ENCODE measurements at places on chromosomes 6 and 20.

- no peak for DNase-seq
These were observed 3.0 kb downstream of the TSHZ2 start for GRCh38 chr20:52975029-52975732.

DNA sequence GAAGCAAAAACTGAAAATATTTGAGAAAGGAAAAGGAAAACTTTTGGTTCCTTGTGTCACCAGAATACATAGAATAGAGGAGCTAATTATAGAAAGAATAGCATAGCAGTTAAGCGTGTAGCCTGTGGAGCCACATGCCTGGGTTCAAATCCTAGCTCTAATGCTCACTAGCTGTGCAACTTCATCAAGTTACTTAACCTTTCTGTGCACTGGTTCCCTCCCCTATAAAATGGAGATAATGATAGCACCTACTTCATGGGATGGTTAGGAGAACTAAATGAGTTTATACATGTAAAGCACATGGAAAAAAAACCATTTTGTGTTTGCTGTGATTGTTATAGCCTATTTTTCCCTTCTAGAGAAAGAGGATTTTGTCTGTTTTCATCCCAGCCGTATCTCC, 24.5 kb upstream of the RNGTT start:
- no peak for DNase-seq

- DNase-seq: no peak
These were observed 1.7 kb upstream of the SIGLEC1 start for GRCh38 chr20:3714092-3714491.

- no peak for DNase-seq
These were observed 306.4 kb downstream of the CD83 start for GRCh38 chr6:14423955-14424354.

- no peak for DNase-seq
These were observed 85.2 kb downstream of the MDGA1 start for GRCh38 chr6:37612475-37612874.

DNA sequence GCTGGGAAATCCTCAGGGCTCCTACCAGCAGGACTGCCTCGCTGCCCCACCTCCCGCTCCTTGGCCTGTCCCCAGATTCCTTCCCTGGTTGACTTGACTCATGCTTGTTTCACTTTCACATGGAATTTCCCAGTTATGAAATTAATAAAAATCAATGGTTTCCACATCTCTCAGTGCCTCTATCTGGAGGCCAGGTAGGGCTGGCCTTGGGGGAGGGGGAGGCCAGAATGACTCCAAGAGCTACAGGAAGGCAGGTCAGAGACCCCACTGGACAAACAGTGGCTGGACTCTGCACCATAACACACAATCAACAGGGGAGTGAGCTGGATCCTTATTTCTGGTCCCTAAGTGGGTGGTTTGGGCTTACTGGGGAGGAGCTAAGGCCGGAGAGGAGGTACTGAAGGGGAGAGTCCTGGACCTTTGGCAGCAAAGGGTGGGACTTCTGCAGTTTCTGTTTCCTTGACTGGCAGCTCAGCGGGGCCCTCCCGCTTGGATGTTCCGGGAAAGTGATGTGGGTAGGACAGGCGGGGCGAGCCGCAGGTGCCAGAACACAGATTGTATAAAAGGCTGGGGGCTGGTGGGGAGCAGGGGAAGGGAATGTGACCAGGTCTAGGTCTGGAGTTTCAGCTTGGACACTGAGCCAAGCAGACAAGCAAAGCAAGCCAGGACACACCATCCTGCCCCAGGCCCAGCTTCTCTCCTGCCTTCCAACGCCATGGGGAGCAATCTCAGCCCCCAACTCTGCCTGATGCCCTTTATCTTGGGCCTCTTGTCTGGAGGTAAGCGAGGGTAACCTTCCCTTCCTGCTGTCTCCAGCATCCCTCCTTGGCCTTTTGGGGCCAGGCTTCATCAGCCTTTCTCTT, at the start of gene CFB:
Gene CFB, plus strand, starts transcription at position 589 of the 863 bp plus-strand sequence. Its CDS starts 127 bp downstream, at position 716.
- peak; percentile 68 for DNase-seq

DNA sequence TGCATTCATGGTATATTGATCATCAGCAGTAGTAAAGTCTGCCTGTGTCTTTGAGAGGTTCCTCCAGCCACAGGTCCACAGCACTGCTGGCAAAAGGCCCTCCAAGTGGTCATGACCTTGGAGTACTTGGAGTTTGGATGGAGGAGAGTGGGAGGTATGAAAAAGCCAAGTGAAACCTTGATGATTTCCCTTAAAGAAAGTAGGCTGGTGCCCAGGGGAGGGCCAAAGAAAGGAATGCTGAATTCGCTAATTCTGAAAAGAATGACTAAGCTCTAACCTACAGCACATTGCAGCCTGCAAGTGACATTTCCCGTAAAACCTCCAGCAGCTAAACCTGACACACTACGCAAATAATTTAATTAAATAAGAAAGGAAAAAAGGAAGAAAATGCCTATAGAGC, 223.4 kb upstream of the TAB2 start:
- DNase-seq: no peak

GRCh38 chr6:150030611-150031010, 5.3 kb upstream of the RAET1L start:
- DNase-seq: no peak

DNA sequence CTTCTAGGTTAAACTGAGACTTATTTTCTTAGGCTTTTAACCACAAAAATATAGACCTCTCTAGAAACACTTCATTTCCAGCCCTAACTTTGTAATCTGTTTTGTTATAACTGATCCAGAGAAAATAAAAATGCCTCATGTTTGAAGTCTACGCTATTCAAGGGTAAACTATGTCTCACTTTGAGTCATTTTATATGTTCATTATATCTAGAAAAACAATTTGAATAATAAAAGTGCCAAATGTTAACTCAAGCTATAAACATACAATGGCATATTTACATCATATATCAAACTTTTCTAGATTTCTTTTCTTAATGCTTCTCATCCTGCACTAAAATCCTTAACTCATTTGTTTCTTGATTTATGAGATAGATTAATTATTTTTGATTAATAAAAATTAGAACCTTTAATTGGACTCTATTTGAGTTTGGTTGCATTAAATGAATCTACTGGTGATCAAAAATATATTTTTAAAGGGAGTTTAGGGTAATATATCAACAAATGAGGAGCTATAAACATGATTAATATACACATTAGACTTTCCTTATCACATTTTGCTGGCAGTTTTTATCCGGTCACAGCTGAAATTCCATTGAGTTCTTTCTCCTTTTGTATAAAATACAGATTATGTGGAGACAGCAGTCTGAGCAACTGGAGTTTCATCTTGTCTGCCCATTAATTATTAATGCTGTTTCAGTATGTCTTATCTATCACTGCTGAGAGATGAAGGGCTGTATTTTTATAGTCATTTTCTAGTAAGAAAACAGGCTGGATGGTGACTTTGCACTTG, 246.5 kb downstream of the TBX18 start:
- DNase-seq: no peak

- DNase-seq: no peak
These were observed 33.8 kb upstream of the E2F3 start for GRCh38 chr6:20367743-20368485.

- no peak for DNase-seq
These were observed 91.7 kb upstream of the SOX4 start for GRCh38 chr6:21501815-21502214.

DNA sequence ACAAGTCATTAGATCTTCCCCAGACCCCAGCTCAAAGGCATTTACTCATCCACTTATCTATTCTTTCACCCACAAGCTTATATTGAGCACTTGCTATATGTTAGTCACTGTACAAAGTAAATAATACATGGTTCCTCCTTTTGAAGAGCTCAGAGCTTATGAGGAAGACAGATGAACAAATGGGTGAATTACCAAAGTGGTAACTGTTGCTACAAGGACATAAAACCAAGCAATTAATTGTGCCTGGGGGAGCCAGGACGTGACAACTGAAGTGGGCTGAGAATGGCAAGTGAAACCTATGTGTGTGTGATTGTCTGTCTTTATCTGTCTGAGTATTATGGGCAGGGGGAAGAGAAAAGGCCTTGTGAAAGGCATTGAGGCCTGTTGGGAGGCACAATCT, 45.6 kb upstream of the AKIRIN2 start:
- DNase-seq: no peak

DNA sequence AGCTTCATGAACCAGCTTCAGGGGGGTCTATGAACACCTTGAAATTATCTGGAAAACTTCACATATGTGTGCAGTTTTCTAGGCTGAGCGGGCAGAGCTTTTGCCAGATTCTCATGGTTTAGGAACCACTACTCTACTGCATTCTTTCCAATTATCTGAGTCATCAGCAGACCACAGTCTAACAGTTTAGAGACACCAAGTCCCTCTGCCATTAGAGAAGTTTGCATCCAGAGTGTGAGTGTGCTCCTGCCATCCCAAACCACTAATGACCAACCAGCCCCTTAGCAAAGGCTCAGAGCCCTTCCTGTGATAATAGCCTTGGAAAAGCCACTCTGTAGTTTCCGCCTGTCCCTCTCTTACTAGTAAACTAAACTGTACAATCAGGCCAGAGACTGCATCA, 96.8 kb downstream of the PHACTR1 start:
- no peak for DNase-seq

- DNase-seq: no peak
These were observed 204.8 kb upstream of the NOX3 start for GRCh38 chr6:155660251-155660977.

DNA sequence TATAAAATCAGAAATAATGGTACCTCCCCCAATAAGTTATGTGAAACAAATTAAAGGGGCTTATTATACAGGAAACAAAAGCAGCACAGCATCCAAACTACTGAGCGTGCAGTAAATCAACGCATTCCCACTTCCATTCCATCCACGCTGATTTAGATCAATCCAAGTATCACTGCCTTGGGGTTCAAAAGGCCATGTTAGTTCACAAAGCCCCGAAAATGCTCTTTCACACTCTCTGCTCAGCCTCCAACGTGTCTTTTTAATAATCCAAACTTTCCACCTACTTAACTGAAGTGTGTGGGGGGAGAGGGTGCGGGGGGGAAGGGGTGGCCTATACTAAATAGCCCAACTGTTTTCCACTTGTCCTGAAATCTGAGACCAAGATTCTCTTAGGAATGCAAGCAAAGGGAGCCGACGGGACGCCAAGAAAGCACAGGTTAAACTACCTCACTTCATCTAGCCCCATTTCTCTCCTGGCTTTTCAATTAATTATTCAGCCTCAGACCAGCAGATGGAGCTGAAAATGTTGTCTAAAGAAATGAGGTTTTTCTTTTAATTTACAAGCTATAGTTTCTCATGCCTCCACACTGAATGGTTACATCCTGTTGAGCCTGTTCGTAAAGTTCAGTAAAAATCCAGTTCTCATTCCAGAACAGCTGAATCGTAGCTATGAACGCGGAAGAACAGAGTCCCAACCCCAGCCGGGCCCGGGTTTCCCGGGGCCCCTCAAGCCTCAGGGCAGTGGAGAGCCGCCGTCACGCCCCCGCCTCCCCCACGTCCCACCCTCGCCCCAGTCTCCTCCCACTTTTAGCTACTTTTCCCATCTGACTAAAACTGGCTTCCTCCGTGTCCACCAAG, 1.0 kb upstream of the NXT1 start:
- peak; percentile 77 for DNase-seq

- DNase-seq: no peak
These were observed 10.7 kb downstream of the SLX4IP start for GRCh38 chr20:10445758-10446157.

DNA sequence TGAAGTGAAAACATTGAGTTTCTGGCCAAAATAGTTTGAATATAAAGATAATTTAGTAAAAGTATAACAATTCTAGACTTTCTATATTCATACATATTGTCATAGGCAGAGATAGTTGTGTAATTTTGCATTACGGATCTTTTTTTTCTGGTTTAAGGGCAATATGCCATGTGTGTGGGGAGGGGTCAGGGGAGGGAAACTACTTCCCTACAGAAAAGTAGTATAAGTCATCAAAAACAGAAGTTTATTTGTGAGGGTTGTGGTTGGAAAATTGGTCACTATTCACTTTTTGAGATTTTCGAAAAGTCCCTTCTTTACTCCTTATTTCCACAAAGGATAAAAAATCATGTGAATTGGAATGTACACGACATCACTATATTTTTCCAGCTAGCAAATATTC, 288.2 kb upstream of the PREP start:
- no peak for DNase-seq

- peak; percentile 33 for DNase-seq
These were observed 12.9 kb downstream of the COX7A2 start for GRCh38 chr6:75230484-75231325.

GRCh38 chr6:138145402-138145801, 16.3 kb upstream of the ARFGEF3 start:
- no peak for DNase-seq

GRCh38 chr6:119543332-119543731, 193.8 kb upstream of the MAN1A1 start:
- DNase-seq: no peak

GRCh38 chr20:18144541-18145099, 7.0 kb downstream of the KAT14 start:
- no peak for DNase-seq

- no peak for DNase-seq
These were observed 266.9 kb downstream of the UST start for GRCh38 chr6:149013586-149014344.

DNA sequence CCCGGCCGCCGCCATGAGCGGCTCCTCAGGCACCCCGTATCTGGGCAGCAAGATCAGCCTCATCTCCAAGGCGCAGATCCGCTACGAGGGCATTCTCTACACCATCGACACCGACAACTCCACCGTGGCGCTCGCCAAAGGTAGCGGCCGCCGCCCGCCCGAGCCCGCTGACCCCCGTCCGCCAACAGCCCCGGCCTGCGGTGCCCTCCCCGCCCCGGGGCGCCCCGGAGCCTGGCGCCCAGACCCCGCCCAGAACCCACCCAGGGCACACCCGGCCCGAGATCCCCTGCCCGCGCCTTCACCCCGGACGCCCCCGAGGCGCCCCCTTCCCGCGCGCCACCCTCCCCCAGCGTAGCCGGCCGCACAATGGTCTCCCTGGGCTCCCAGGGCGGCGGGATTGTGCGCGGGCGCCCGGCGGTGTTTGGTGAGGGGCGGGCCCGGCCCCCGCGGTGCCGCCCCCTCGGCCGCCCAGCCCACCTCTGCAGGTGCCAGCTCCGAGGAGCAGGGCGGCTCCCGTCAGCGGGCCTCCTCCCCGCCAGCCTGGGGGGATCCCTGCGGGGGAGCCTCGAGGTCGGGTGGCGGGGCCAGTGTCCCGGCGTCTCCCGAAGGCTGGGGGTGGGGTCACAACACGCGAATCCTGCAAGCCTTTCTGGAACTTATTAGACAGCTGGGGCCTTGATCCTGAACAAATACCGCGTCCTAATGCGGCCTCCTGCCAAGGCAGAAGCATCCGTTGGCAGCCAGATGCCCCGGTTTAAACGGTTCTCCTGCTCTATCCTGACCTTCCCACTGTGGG, 577 bp downstream of the LSM14B start:
- no peak for DNase-seq

Measured in amniotic stem cell (primary cell).